ENCODE measurements at places on chromosomes 7 and 10. TPM values are rescaled to one million over a fixed set of nuclear protein-coding genes. Genes with fewer than 3 reads are reported as not detected.

The CFAP70 gene
- total RNA-seq = 1.2 TPM

The SYT15 gene
- 1.4 TPM for total RNA-seq

The CCDC146 gene
- 2.6 TPM for total RNA-seq

The HOXA3 gene
- total RNA-seq = not detected

The ITGA8 gene
- not detected for total RNA-seq

The RPP38 gene
- 15.5 TPM for total RNA-seq

The FAM185A gene
- total RNA-seq = 9.2 TPM

The LYZL1 gene
- not detected for total RNA-seq

DNA sequence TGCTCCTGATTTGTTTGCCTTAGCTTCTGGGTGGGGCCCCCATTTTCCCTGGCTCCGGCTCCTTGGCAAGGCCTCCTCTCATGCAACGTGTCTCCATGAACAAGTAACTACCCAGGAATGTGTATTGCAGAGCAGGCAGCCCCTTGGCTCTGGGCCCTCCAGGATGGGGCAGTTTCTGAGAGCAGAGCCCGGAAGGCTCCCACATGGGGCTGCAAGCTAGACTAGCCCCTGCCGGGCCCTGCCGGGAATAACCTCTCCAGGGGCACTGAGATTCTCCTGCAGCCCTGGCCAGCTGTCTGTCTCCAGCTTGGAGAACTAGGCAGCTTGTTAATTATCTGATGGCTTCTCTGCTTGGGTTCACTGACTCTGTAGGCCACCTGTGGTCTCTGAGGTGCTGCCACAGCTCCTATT lies 184.0 kb upstream of the INHBA start:
- DNase-seq = no peak

GRCh38 chr7:5596046-5596895 lies 172.6 kb upstream of the TNRC18 start:
- DNase-seq = peak; percentile 78

GRCh38 chr7:116709336-116709735 lies 37.3 kb downstream of the MET start:
- DNase-seq = no peak

DNA sequence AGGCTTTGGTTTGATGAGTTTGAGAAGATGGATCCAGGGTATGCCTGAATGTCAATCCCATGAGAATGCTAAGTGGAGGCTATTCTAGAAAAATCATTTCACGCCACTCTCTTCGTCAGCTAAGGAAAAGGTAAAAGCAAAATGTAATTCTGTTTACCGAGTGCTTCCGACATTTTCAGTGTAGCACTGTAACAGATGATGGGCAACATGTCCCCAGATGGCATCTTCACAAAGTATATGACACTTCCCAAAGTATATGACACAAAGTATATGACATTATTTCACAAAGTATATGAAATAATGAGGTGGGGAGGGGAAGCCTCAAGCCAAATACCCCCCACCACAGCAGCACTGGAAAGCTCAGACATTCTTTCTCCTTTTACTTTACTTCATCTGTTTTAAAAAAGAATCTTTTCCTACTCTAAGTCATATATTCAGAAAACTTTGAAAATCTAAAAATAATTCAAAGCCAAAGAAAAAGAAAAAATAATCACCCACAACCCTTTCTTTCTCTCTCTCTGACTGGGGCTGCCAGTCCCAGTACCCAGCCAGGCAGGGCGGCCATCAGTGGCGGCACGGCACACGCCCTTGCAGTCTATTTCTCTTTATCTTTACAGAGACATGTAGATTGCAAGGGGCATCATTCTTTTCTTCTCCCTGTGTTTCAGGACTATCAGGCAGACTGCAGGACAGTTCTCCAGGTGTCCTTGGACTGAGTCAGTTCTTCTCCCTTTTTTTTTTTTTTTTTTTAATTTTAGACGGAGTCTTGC lies 179.8 kb downstream of the SNX10 start:
- DNase-seq = no peak

DNA sequence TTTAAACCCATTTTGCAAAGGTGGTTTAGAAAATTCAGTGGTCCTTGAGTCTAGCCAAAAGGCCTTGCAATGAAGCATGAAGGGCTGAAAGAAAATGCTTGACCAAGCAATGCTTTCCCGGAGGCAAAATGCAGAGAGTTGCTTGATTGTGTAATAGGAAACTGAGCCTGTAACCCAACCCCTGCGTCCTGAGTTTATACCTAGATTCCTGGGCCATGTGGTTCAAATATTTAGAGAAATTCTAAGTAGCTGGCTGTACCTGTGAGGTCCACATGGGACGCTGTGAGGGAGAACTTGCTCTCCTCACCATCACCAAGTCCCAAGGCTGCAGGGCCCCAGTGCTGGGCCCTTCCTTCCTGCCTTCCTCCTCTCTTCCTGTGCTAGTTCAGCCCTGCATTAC lies 45.7 kb downstream of the CXCL12 start:
- DNase-seq = no peak

DNA sequence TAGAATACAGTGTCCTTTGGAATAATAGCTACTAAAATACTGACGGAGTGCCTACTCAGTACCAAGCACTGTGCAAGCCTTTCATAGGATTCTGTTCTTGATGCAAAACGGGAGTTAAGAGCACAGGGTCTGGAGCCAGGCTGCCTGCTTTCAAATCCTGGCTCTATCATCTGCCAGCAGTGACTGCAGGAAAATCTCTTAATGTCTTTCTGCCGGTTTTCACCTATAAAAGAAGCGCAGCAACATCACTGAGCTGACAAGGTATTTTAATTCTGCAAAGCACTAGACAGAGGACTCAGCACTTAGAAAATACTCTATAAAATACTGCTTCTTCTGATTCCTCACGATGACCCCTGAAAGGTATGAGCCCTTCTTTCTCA lies 659 bp downstream of the FIGNL1 start:
- no peak for DNase-seq

DNA sequence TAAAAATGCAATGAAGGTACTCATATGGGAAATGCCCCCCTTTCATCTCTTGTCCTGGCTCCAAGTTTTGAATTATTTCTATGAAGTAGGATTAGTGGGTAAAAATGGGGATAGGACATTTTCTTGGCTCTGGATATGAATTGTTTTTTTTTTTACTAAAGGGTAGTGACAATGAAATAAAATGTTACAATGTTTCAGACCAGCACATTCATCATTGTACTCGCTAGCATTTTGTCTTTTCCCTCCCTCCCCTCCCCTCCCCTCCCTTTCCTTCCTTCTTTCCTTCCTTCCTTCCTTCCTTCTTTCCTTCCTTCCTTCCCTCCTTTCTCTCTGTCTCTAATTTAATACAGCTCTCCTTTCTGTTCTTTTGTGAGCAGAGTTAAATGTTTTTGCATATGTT lies 64.4 kb downstream of the CDK1 start:
- no peak for DNase-seq

GRCh38 chr10:132790934-132791829 lies 5.2 kb upstream of the NKX6-2 start:
- DNase-seq = no peak

GRCh38 chr10:131885391-131886165 lies 15.2 kb upstream of the PPP2R2D start:
- DNase-seq = peak; percentile 91

DNA sequence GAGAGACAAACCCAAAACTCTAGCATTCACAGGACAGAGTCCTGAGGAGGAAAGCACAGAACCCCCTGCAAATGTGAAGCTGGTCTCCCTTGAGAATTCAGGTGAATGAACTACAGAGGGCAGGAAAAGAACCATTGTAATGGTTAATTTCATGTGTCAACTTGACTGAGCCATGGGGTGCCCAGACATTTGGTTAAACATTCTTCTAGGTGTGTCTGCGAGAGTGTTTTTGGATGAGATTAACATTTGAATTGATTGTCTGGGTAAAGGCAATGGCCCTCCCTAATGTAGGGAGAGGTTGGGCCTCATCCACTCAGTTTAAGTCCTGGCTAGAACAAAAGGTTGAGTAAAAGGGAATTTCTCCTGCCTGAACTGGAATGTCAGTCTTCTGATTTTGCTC lies 15.7 kb upstream of the CDK1 start:
- DNase-seq = no peak

GRCh38 chr10:43336641-43337318 lies 34.7 kb upstream of the FXYD4 start:
- DNase-seq = no peak

DNA sequence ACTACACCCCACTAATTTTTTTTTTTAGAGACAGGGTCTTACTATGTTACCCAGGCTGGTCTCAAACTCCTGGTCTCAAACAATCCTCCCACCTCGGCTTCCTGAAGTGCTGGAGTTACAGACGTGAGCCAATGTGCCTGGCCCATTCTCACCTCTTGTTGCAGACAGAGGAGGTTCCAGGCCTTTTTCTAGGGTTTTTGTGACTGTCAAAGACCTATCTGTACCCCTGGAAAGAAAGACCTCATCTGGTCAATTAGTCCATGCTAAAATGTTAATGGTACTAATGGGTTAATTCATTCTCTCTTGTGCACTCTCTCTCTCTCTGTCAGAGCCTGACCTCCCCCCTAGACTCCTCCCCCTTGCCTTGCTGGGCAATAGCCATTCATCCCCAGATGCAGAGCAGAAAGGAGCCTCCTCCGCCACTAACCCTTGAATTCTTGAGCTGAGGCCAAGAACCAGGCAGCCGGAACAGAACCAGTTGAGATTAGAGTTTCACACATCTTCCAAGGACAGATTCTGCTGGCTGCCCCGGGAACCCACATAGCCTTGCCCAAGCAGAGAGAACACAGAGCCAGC lies 209.7 kb downstream of the SKIDA1 start:
- no peak for DNase-seq

- DNase-seq = no peak
Observed at GRCh38 chr7:99210265-99210970, 2.5 kb upstream of the KPNA7 start.

DNA sequence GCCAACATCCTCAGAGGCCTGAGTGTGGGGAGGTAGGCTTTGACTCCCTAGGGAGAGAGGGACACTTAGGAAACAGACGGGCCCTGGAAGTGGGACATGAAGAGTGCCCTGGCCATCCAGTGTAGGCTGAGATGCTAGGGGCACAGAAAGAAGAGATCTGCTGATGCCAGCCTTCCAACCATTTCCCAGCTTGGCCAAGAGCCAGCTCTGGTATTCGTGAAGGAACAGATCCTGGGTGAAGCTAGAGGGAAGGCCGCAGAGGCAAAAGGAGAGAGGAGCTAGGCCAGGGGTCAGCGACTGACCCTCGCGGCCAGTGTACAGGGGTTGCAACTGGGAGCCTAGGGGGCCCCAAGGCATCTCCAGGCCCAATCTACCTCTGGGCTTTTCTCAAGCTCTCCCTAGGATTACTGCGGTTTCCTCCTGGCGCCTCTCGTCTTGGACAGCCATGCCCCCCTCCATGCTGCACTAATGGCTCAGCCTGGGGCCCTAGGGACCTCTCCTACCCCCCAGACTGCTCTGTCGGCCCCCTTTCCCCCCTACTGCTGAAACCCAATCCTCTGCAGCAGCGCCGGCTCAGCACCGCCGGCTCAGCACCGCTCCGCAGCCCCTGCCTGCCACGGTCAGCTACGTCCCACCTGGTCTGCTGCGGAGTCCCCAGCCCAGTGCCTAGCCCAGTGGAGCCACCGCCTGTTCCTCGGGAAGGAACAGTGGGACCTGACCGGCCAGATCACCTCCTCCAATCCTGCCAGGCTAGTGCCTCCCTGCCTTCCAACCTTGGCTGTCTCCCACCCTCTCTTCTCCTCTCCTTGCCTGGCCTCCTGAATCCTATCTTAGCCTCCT lies at the start of gene ASIC3:
TSS of gene ASIC3 (plus strand) at position 556 of the 840 bp plus-strand sequence. CDS start 355 bp downstream, outside the sequence.
- no peak for DNase-seq

GRCh38 chr10:101397140-101397539 lies 43.2 kb downstream of the BTRC start:
- no peak for DNase-seq

- peak; percentile 13 for DNase-seq
Observed at GRCh38 chr10:15084502-15084922, 4.1 kb downstream of the ACBD7 start.

GRCh38 chr7:101820703-101821102 lies 3.3 kb downstream of the CUX1 start:
- DNase-seq = no peak

Data from activated naive CD4-positive, alpha-beta T cell treated with anti-CD3 and anti-CD28 coated beads, Interleukin-2, amount 50 U/mL, for 72 hours (primary cell).